HL-60 (cell line): ENCODE measurements at places on chromosomes 13 and 19.

GRCh38 chr19:3073931-3074595, 11.8 kb upstream of the TLE5 start:
- DNase-seq = no peak

DNA sequence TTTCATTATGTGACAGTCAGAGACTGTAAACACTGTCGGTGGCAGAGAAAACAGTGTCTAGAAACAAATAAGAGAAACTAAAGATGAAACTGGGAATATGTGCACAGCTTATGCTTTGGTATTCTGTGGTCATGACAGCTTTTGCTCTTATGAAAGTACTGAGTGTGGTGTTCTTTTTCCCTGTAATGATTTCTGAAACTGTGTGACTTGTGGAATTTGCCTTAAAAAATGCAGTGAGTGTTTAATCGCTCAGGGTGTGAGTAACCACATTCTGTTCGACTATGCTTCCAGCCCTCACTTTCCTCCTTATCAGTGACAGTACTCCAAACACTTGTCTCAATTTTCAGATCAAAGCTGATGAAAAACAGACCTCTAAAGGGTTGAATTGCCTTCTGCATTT, 66.9 kb upstream of the DIAPH3 start:
- no peak for DNase-seq

DNA sequence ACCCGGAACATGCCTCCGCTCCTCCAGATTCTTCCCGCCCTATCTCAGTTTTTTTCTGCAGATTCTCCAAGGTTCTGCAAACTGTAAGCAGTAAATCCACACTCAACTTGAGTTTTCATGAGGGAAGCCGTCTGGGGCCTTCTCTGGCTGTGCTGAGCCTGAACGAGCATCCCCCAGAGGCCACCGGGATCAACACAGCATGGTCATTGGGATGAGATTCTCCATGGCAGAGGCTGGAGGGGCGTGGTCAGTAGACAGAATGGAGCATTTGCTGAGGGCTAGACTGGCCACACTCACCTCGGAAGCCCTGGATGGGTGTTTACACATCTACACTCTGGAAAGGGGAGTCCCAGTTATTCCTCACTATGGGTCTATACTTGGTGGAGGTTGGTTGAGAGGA, 2.3 kb upstream of the LILRA4 start:
- no peak for DNase-seq

DNA sequence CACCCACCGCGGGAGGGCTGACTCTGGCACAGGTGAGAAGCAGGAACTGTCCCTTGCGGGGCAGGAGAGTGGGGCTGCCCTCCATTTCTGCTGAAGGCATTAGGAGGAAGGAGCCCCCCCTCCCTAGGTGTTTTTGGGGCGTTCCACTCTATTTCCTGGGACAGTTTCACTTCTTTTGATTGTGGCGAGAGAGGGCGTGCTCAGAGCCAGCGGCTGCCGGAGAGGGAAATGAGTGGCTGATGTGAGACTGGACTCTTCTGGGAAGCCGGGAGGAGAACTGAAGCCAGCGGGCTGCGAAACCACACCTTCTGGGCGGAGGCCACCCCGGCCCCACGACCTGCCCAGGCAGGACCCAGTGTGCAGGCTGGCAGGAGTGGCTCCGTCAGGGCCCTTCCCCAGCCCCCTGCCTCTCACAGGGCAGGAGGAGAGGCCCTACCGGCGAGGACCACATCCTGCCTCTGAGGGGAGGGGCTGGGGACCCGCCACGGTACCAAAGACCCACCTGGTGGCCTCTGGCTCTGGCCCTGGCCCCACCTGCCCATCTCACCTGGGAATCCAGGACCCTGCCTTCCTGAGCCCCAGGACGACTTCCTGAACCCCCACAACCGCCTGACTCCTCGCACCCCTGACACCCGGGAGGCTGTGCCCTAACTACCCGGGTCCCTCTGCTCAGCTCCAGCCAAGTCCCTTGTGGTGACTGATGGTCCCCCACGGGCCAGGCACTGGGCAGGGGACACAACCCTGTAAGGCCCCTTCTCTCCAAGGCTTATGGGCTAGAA, 25.9 kb downstream of the MPND start:
- peak; percentile 23 for DNase-seq

DNA sequence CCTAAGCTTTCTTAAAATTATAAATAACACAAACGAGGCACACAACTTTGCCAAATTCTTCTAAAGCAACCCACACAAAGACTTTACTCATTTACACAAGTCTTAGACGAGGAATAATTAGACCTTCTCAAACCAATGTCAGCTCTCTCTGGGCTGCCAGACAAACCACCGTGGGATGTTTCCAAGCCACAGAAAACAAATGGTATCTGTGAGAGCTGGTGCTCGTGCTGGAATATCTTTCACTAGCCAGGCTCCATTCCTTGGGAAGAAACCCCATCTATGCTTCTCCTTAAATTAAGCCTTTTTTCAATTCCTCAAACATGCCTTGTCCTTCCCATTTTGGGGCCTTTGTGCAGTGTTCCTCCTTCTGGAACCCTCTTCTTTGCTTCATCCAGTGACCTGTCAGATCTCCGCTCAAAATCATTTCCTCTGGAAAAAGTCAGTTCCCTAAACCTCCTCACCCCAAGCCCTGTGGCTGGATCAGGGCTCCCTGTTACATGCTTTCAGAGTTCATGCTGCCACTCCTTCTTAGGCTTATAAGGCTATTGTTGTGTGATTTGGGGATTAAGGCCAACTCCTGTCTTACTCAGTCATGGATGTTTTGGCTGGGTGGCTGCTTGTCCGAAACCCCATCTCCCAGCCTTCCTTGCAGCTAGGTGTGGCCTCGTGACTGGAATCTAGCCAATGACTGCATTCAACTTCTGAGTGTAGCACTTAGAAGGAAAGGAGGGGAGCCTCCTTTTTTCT, 64.2 kb upstream of the GTF2F2 start:
- DNase-seq = no peak

- no peak for DNase-seq
Observed at GRCh38 chr13:97243915-97244781, 22.0 kb downstream of the MBNL2 start.

- peak; percentile 60 for DNase-seq
Observed at GRCh38 chr19:35430409-35431144, 17.5 kb upstream of the FFAR2 start.

DNA sequence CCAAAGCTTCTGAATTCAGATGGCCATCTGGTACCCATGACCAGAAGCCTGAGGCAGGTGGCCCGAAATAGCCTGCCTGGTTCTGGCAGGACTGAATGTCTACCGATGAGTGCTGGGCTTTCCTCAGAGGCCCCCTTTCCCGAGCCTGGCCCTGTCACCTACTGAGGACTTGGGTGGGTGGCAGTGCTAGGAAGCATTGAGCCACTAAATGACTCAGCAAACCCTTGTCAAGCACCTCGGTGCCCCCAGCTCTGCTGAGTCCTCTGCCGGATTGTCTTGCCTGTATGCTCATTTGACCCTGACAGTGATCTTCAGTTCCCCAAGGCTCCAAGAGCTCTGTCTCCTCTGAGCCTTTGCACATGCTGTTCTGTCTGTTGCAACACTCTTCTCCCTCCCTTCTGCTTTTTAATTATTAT, 17.9 kb downstream of the PPP1R37 start:
- DNase-seq = no peak

DNA sequence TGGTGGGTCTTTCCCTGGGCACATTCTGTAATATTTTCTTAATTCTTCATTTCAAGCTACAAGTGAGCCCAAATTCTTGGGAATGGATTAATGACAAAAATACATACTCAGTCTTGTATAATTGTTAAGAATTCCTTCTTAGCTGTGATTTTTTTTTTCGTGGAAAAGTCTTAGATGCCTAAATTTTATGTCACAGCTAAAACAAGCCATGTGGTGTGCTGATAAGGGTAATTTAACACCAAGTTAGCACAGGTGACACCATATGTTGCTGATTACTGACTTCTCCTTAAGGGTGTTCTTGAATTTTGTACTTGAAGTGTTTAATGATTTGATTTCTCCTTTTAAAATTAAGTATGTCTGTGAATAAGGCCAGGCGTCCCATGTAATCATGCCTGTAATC, 29.3 kb downstream of the WDFY2 start:
- DNase-seq = no peak

GRCh38 chr13:111171629-111172028, 56.5 kb downstream of the ARHGEF7 start:
- DNase-seq = no peak

DNA sequence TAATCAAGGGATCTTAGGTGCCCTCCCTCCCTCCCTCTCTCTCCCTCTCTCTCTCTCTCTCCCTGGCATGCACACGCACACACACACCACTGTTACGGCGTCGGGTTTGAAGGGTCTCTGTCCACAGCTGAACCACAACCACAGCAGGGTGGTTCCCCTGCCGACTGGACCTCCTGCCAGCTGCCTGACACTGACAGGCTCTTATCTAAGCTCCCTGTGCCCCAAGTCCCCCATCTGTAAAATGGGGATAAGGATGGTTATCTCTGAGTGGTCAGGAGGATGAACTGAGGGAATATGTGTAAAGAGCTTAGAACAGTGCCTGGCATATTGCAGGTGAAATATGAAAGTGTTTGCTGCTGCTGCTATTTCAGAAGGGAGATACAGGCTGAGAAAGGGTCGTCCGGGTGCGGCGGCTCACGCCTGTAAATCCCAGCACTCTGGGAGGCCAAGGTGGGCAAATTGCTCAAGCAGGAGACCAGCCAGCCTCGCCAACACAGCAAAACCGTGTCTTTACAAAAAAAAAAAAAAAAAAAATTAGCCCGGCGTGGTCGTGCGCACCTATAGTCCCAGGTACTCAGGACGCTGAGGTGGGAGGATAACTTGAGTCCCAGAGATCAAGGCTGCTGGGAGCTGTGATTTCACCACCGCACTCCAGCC, 852 bp upstream of the SHISA7 start:
- DNase-seq = no peak

DNA sequence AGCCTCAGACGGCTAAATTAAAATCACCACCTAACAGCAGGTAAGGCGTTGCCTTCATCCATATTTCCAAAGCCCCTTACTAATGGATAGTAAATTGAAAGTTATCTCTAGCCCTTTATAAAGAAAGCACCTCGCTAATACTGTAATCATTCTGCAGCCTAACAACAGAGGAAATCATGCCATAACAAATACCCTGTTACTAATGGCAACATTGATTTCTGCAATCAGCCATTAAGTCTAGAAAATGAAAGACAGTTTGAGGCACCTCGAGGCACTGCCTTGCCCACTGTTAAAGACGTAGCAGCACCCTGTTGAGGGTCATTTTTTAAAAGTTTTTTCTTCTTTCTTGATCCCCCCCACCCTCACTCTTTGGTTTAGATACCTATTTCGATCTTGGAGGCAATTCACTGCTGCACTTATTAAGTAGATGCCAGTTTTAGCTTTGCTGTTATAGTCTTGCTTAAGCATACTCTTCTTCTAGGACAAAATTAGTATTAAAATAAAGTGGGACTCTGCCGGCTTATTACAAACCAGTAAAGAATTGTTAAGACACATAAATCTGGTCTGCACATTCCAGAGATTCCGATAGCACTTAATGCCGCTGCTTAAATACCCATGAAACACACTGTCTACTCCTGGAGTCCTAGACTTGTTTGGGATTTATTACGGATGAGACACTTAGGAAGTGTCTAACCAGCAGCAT, 74.8 kb downstream of the ZNF536 start:
- DNase-seq = no peak

DNA sequence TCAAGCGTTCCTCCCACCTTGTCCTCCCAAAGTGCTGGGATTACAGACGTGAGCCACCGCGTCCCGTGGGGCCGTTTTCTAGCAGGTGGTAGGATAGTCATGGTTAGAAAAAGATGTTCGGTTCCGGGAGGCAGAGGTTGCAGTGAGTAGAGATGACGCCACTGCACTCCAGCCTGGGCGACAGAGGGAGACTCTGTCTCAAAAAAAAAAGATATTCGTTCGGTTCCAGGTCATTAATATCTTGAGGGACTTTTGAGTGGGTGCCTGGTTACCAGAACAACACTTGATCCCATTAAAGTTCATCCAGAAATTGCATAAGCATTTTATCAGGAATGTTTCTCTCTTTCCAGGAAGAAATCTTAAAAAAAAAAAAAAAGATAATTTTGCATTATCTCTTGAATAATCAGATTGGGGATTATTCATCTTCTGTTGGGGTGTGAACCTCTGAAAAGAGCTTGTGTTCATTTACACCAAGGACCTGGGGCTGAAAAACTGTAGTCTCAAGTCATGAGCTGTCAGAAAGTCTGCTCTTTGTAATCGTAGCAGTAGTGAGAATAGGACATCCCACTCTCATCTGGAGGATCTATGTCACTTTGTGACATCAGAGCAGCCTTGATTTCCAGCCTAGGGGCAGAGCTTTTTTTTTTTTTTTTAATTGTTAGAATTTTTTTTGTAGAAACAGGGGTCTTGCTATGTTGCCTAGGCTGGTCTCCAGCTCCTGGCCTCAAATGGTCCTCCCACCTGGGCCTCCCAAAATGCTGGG, 1.0 kb upstream of the ETHE1 start:
- DNase-seq = no peak

GRCh38 chr19:37999309-38000213, 92.6 kb downstream of the SIPA1L3 start:
- no peak for DNase-seq

DNA sequence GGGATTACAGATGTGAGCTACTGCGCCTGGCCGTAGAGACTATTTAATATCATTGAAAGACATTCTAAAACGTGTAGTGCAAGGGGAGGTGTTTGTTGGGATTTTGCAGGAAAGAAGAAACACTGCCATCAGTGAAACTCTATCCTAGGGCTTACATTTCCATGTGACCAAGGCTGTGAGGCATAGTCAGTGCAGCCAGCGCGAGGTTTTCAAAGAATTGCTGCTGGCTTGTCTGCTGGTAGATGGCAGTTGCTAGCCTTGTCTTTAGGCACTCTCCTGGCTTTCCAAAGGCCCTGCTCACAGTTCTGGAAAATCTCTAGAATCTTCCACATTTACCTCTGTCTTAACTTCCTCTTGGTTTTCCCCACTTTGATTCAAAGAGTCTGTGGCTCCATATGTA, 77.5 kb downstream of the GPC6 start:
- DNase-seq = no peak

GRCh38 chr13:104641309-104641708, 1575.1 kb upstream of the SLC10A2 start:
- DNase-seq = no peak
